Lower leg skin (tissue), 4 donors: ENCODE measurements at places on chromosomes 2 and 18.

DNA sequence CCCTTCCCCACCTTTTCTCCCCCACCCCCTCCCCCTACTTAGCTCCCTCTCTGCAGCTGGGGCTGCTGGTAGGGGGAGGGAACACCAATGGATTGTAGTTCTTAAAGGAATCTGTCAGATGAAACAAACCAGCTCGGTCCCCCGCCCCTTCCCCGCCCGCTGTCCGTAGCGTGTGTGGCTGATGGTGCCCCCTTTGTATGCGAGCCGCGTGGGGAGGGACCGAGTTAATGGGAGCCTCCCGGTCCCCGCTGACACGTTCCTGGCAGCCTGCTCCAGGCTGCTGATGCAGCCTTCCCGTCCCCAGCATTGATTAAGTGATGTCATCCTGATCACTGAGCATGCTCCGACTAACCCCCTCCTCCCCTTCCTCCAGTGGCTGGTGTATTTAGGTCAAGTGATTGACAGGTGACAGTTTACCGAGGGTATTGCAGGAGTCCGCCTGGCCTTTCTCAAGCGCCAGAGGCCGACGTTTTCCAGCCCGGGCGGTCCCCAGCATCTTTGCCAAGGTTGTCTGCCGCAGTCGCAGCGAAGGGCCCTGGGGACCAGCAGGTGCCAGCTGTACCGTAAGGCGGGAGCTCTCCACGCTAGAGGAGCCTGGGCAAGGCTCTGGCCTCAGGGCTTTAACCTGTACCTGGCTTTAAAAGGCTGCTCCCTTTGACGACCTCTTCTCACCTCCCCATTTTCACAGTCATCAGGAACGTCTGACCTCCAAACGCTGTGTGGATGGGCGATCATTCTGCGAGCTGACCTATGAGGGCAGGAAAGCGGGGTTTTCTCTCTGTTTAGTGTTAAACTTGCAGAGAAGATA lies 1.8 kb downstream of the KIF5C start:
- DNase-seq, result no peak

DNA sequence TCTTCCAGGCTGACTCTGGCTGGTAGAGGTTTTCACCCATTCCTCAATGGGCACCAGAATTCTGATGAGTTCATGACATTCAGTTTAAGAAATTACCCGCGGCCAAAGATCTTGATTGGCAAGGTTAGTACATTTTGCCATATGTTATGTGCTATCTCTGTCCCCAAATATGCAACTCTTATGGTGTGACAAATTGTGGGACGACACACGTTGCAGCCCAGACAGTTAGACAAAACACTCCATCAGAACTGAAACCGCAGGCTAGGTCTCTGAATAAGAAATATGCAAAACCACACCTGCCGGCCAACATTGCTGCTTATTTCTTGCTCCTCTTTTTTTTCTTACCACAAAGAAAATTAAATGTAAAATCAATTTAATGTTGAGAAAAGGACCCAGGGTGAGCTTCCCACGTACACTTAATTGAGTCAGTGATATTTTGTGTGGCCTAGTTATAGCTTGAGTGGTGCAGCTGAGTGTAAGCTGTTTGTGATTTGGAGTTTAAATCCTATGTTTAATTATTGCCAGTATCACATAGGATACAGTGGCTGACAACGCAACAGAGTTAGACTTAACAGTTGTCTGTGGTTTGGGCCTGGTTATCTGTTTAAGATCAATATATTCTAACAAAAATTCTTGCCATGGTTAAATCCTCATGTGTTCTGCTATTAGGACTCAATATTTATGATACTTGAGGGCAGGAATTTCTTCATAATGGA lies 35.7 kb upstream of the LTBP1 start:
- no peak for DNase-seq

- no peak for DNase-seq
These were observed 16.7 kb upstream of the STAT1 start for GRCh38 chr2:191030521-191031154.

GRCh38 chr2:72140621-72140960 lies 7.1 kb downstream of the CYP26B1 start:
- no peak for DNase-seq

GRCh38 chr18:8194431-8194830 lies 414.8 kb upstream of the RAB12 start:
- no peak for DNase-seq

DNA sequence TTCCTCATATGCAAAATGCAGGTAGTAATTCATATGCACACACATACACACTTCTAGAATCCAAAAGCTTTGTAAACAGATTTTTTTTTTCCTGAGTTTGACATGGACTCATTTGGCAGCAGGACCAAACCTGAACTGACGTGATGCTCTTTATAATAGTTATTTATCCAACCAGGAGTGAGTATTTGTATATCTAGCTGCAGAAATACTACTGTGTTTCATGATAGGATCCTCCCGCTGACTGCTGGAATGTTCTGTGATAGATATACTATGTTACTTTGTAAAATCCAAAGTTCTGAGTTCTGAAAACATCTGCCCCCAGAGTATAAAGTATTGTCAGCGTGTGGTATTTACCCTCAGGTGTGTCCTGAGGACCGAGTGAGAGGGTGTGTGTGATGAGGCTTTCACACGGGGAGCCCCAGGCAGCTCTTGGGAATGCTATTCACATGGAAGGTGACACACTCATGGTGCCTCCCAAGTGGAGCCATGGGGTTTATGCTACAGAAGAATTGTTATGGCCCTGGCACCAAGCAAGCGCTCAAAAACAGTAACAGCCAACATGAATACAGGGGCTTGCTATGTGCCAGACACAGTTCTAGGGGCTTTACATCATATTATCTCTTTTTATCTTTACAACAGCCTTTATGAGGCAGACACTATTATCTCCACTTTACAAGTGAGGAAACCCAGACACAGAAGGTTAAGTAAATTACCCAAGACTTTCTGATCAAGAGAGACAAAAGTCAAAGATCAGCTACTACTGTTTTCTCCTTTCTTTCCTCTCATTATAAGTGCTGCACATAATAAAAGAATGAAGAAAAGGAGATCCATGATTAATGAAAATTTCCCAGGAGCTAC lies 16.7 kb upstream of the TXNDC2 start:
- DNase-seq, result no peak

- no peak for DNase-seq
These were observed 782 bp downstream of the FAM228B start for GRCh38 chr2:24123922-24124580.

DNA sequence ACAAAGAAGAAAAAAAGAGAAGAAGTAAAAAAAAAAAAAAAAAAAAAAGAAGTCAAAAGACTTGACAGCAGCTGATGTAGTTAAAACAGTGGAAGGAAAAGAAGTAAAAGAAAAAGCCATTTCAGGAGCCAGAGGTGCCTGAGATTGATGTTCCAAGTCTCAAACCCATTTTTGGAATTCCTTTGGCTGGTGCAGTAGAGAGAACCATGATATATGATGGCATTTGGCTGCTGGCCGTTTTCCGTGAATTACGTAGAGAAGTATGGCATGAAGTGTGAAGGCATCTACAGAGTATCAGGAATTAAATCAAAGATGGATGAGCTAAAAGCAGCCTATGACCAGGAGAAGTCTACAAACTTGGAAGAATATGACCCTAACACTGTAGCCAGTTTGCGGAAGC lies 7.6 kb upstream of the CHST10 start:
- no peak for DNase-seq

DNA sequence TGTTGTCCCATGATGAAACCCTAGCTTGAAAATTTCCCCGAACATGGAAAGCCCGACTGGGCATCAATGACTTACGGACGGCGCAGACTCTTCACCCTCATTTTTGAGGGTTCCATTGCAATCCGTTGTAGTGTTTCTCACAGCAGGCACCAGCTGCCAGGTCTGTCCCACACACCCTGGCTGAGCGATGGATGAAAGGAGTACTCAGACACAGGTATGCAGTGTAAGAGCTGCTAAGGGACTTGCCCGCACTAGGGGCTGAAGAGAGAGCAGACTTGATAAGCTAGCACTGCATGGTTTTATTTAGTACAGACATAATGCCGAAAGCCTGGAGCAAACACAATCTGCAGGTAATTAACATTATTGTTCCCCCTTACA lies 15.8 kb downstream of the DYNAP start:
- no peak for DNase-seq

DNA sequence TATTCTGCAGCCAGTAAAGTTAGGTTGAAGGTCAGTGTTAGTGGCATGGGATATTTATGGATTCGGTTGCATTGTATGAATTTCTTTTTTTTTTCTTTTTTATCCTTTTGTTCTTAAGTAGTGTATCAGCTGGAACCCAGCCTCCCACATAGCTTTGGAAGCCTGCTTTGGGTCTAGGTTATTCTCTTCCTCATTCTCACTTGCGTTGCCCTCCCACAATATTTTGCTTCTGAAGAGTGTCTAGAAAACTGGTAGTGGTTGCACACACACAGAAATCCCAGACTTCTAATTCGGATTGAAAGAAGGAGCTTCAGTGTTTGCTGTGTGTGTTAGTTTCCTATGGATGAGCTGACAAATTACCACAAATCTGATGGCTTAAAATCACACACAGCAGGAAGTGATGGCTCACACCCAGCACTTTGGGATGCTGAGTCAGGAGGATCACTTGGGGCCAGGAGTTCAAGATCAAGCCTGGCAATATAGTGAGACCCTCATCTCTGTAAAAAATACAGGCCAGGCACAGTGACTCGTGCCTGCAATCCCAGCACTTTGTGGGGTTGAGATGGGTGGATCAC lies 104.8 kb downstream of the ARL4C start:
- DNase-seq, result no peak

DNA sequence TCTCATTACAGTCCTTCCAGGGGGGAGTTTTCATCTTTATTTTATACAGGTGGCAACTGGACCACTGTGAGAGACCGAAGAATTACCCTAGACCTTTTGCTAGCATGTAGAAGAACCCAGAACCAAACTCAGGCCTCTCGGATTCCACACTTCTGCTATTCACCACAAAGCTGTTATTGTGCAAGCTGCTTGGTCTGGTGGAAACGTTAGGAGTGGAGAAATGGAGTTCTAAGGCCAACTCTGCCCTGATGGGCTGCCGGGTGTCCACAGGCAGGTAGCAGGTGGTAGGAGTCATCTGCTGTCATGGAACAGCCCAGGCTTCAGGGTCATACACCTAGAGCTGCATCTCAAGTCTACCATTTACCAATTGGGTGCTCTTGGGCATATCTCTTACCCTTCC lies 218.8 kb downstream of the BCL11A start:
- no peak for DNase-seq

- no peak for DNase-seq
These were observed 125.5 kb upstream of the SPRED2 start for GRCh38 chr2:65557616-65558573.

DNA sequence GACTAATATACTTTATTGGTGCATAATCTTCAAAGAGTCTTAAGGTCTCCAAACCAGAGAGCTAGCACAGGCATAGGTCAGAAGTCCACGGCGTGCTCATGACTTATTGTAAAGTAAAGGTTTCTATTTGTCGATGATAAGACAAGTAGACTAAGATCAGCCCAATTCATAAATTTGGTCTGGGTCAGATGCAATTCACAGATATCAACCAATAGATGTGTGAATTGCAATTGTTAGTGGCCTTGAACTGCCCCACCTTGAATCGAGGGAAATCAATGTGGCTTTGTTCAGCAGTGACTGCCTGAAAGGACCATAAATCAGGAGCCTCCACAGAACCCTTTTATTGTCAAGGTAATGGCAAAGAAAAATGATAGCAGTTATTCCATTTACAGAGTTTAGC lies 39.1 kb upstream of the CPS1 start:
- DNase-seq, result no peak

- DNase-seq, result no peak
These were observed 70.4 kb downstream of the LYPD1 start for GRCh38 chr2:132599556-132599955.

- DNase-seq, result no peak
These were observed 63.8 kb downstream of the MYO3B start for GRCh38 chr2:170241756-170242155.

- no peak for DNase-seq
These were observed 61.3 kb downstream of the CYBRD1 start for GRCh38 chr2:171583566-171583965.

DNA sequence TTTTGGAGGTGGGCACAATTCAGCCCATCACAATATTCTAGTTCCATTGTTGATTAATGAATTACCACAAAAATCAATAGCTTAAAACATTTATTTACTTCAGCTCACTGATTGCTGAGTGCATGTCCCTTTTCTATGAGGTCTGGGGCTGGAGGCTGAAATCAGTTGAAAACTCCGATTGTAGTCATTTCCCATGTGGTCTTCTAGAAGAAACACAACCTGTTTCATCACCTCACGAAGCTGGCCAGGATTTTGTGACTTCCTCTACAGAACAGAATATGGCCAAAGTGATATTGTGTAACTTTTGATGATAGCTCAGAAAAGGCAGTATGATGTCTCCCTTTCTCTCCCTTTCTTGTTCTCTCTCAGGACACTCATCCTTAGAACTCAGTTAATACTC lies 44.1 kb upstream of the CYRIA start:
- DNase-seq, result no peak

DNA sequence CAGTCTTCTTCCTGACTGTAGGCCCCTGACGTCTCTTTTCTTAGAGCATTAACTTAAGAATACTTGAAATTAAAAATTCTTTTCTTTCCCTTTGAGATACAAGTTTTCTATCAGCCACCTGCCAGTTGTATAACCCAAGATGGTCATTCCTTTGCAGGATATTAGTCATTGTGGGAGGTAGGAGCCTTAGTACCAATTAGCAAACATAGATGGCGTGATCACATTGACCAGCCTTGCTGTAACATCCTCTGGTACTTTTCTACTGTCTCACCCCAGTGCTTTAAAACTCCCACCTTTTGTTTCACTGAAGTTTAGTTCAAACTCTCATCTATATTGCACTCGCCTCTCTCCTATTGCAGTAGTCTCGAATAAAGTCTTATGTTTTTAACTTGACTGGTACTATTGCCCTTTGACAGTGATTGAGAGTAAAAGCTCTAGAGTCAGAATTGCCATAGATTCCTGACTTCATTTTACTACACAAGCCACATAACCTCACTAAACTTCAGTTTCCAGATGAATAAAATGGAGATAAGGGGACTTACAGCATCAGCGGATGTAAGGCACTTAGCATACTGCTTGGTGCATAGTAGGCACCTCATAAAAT lies 74.1 kb downstream of the VRK2 start:
- no peak for DNase-seq

- no peak for DNase-seq
These were observed 161.0 kb downstream of the BARD1 start for GRCh38 chr2:214648520-214648919.

DNA sequence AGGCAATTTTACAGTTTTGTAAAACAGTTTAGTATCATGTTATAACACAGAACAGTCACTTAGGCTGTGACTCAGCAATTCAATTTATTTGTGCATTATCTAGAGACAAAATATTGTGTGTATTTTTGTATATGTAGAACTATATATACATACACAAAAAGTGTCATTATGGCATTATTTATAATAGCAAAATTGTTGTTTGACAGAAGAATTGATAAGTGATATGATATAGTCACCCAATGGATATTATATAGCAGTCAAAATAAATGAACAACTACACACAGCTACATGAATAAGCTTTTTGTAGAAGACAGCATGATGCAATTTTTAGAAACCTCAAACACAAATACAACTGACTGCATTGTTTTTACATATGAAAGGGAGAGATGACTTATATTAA lies 334.0 kb downstream of the TRIB2 start:
- DNase-seq, result no peak
